ENCODE measurements at places on chromosomes 13 and 19.

GRCh38 chr19:2352121-2352520, 7.9 kb upstream of the TMPRSS9 start:
- no peak for DNase-seq

GRCh38 chr13:93420887-93421286, 194.3 kb downstream of the GPC6 start:
- no peak for DNase-seq

DNA sequence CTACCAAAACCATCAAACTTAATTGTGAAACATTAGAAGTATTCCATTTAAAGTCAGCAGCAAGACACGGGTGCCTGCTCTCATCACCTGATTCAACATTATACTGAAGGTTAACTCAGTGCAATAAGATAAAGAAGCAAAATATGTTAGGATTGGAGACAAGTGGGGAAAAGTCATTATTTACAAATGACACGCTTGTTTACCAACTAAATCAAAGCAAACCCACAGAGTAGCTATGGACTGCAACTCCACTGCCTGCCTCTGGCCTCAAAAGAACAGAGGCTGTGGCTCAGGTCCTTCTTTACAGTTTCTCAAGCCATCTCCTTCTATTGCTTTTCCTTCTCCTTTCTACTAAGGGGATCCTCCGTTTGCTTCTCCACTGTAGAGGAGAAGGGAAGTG, 21.0 kb upstream of the ATP12A start:
- no peak for DNase-seq

DNA sequence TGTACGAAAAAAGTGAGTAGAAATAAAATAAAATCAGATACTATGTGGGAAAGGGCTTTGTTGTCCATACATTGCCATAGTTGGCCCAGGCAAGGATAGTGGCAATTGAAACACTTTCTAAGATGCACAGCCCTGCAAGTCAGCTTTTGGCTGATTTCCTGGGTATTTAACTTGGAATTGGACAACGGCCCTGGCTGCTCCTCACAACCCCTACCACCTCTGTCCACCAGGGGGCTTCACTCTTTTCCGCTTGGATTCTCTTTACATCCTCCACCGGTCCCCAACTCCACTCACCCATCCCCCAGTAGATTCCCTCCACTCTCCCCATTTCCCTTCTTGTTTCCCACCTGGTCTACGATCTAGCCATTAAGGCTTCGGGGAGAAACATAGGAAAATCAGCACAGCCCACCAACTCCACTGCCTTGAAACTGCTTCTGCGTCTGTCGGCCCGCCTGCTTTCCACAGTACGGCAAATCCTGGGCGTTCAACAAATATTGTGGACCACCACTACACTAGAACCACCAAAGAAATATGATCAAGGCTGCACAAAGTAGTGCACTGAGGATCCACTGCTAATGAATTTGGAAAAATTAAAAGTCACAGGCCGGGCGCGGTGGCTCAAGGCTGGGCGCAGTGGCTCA, 48.6 kb upstream of the GTF3A start:
- DNase-seq, result peak; percentile 77

DNA sequence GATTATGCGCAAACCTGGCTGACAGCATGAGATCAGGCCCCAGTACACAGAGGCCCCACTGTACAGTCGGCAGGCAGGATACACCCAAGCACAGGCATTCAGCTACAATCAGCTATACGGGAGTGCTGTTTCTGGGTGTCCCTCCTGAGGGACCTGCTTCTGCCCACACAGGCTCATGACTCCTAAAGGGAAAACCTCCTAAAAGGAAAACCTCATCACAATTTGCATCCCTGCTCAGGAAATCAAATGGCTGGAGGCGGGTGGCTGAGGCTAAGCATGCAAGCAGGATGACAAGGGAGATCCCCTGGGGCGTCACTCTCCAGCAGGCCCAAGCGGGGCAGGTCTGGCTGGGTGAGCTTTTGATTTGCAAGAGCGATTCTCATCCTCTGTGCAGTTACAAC, 99.8 kb downstream of the CRYL1 start:
- no peak for DNase-seq
